ENCODE measurements at places on chromosomes 5 and 9.

- DNase-seq: peak; percentile 70
Measured at GRCh38 chr9:37453827-37454226, 11.4 kb downstream of the ZBTB5 start.

GRCh38 chr5:6472792-6473191 lies 24.1 kb downstream of the UBE2QL1 start:
- DNase-seq: no peak

DNA sequence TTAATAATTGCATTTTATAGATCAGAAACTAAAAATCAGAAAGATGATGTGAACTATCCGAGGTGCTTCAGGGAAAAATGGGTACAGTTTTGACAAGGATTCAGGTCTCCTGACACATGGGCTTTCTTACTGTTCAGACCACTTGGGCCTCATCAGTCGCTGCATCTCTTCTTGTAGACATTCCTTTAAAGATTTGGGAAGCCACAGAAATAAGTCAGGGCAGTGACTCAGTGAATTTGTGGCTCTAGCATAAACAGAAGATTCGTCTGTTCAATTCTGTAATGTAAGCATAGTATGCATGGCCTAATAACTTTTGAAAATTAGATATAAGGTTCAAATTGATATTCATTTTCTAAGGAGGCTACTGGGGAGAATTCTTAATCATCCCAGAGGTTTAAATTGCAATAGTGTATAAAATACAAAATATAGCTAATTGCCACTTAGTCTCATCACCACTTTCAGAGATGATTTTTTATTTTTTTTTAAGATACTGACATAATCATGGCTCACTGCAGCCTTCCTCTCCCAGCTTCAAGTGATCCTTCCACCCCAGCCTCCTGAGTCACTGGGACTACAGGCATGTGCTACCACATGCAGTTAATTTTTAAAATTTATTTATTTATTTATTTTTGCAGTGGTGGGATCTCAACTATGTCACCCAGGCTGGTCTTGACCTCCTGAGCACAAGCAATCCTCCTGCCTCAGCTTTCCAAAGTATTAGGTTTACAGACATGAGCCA lies 48.9 kb downstream of the RASEF start:
- DNase-seq: peak; percentile 48

GRCh38 chr5:111755942-111756381 lies 1.0 kb downstream of the NREP start:
- no peak for DNase-seq

DNA sequence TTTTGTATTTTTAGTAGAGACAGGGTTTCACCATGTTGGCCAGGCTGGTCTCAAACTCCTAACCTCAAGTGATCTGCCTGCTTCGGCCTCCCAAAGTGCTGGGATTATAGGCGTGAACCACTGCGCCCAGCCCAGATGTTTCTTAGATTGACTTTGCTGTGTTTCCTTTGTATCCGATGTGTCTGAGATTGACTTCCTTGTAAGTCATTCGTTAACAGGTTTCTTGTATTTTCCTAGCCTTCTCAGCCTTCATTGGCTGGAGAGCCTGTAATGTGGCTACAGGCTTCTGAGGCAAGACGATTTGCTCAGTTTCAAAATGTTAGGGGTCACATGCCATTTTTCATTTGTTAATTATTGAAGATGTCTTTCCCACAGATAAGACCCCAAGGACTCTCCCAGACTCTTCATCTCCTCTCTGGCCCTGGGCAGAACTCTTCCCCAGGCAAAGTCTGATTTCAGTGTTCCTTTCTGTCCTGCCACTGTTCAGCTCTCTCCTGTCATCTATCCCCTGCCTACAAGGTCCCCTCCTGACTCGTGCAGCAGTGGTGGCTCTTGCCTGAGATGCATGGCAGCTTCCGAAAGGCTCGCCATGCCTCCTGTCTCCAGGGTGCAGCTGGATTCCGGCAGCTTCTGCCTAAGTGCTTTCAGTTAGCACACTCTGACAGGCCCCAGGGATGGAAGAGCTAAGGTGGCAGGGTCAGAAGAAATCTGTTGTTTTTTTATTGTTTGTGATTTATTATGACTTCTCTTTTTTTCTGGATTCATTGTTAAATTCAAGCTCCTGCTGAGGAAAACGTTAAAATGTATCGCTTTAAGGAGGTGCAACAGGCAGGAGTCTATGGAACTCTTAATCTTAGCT lies 206.4 kb downstream of the AOPEP start:
- no peak for DNase-seq

- DNase-seq: peak; percentile 93
Measured at GRCh38 chr5:150540615-150541396, 32.9 kb downstream of the NDST1 start.

GRCh38 chr5:59786334-59786805 lies 107.2 kb downstream of the PDE4D start:
- DNase-seq: peak; percentile 98

- DNase-seq: no peak
Measured at GRCh38 chr9:78767490-78767889, 470.6 kb downstream of the PSAT1 start.

- DNase-seq: no peak
Measured at GRCh38 chr9:75108571-75108970, 20.3 kb downstream of the OSTF1 start.

- DNase-seq: peak; percentile 45
Measured at GRCh38 chr5:67842806-67843205, 372.8 kb upstream of the PIK3R1 start.

DNA sequence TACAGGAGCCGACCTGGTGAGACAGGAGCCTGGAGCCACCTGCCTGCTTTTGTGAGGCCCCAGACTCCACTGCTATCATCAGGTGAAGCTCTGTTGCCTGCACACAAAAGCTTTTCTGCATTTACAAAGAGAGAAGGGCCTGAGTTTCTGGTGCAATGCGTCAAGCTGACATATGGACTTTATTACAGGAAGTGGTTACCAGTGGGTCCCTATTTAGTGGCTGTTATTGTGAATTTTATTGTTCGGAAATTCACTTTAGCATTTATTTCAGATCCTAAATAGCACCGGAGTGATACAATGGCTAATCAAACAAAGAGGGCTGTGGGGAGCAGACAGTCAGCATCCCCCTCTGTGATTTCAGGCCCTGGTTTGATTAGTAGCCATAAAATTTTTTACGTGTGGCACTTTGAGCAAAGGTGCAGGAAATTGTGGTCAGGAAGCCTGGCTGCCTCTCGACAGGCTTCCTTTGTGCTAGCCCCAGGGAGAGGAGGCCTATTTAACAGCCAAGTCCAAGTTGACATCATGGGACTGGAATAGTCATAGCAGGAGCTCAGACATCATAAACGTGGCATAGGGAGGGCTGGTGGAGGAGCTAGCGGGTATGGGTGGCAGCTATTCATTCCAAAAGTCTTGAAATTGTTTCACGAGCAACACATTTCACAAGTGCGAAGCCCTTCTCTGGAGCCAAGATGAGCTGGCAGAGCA lies 8.4 kb downstream of the TGFBI start:
- no peak for DNase-seq

GRCh38 chr9:115808695-115809094 lies 344.9 kb upstream of the PAPPA start:
- DNase-seq: peak; percentile 63

DNA sequence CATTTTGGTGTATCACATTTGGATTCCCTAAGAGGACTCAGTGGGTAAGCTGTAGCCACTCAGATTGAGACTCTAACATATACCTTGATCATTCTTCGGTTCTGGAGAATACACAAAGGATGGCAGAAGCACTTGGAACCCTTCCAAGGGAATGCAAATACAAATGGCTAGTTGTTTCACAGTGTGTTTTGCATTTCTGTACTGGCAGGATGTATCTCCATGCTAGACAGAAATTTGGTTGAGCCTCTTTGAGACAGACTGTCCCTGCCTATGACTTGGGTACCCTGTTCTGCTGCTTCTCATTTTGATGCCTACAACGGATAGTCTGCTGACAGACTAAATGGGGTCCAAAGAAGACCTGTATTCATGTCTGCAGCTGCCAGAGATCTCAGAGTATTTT lies 273.5 kb downstream of the TMEM38B start:
- DNase-seq: no peak

DNA sequence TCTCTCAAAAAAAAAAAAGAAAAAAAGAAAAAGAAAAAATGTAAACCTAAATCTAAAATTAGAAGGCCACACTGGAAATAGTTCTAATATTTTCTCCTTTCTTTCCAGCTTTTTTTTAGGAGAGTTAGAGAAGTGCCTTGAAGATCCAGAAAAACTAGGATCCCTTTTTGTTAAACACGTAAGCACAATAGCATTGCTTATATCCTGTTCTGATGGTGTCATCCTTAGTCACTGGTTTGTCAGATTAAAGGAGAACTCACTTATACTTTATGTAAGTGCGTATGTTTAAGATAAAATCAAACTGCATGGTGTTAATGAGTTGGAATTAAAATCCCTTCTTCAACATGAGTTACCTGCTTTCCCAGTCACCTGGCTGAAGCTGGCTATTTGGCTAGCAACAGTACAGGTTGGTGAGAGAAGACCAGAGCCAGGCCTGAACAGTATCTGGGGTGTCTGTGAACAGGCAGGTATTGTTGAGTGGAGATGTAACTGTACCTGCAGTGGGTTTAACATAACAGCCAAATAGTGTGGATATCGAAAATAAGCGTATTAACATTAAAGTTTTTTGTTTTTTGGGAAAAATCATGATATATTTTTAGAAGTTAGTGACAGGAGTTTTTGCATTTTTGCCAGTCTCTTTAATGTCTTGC lies 104.7 kb upstream of the OTULINL start:
- DNase-seq: peak; percentile 95

DNA sequence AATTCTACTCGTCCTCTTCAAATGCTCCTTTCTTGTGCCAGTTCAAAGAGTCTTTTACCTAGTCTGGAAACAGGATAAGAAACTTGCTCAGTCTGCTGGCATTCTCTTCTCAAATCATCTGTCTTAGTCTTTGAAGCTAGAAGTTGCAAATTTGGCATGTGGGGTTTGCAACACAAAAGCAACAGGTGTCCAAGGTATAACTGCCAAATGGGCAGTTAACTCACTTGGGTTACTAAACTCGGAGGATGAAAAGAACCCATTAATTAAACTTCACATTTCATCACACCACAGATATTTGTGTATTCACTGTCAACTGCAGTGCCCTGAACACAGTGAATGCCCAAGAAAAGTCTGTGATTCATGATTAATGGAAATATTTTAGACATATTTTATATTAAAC lies 108.0 kb upstream of the TARS1 start:
- DNase-seq: no peak

- no peak for DNase-seq
Measured at GRCh38 chr9:90891308-90892040, 89.9 kb downstream of the SYK start.

DNA sequence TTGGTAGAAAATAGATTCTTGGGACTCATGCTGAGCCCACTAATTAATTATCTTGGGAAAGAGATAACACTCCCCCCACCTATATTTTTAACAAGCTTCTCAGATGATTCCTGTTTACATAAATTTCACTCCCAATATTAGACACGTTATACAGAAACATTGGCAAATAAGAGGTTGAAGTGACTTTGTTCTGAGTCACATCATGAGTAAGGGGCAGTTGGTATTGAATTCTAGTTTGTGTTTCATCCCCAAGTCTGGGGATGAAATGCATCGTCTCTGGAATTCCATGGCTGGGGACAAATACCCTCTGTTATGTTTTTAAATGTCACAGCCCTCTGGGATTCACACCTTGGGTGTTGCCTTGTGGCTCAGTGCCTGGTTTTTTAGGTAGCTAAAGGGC lies 41.0 kb downstream of the BASP1 start:
- DNase-seq: peak; percentile 83

DNA sequence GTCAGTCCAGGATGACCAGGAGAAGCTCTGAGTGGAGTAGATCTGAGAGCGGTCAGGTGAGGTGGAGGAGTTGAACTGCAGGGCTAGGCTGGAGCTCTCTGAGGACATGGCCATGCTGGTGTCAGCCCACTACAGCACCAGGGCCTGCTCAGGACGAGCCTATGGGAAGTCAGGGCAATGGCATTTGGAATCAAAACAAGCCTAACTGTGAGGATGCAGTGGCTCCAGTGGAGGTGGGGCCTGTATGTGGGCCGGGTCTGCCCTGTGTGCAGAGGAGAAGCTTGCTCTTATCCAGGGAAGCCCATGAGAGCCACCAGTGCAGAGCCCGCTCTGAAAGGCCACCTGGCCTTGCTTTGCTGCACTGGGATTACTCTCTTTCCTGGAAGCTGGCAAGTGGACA lies 11.1 kb downstream of the CXCL14 start:
- DNase-seq: no peak

GRCh38 chr5:31237174-31237573 lies 43.7 kb downstream of the CDH6 start:
- DNase-seq: peak; percentile 17

DNA sequence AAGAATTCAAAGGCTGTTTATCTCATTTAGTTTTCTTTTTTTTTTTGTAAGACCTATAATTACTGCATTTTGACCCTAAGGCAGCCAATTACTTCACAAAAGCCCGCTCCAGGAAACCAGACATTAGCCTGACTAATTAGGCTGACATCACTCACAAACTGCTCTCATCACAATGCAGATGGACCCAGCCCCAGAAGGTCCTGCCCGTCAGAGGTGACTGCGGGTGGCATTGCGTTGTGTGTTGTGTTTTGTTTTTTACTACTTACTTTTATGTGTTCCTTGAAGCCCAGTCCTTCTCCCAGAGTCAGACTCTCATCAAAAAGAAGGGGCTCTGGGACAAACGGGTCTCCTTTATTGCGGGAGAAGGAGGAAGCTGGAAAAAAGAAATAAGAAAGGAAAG lies 172.2 kb downstream of the HSD17B3 start:
- no peak for DNase-seq

DNA sequence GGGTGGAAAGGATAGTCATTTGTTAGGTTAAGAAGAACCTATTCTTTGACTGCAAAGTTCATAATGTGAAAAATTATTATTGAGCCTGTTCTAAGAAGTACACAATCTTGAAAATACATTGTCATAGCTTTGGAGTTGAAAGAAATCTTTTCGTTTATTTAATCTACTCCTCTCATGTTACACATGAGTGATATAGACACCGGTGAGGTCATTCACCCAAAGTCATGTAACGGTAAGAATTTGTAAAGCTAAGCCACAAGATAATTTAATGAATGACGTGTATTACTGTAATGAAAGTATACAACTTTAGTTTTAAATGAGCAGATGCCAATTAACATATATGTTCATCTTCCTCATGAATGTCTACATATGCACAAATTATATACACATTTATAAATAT lies 284.1 kb upstream of the PDE4D start:
- peak; percentile 16 for DNase-seq

DNA sequence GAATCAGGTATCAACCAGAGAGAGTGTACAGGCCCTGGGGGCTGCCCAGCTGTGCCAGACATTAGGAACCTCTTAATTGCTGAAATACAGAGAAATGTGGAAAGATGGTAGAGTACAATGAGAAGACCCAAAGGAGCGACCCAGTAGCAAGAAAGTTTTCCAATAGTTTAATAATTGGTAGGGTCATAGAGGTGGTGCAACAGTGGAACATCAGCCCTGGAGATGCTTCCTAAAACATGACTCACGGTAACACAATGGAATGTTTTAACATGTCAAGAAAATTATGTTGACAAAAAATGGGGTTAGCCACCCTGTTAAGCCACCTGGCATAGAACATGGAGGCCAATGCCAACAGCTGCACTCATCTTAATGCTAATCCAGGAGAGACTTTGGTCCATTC lies 284.1 kb downstream of the ELAVL2 start:
- DNase-seq: peak; percentile 47
